Fibroblast of lung (primary cell): ENCODE measurements at places on chromosomes 11 and 22.

GRCh38 chr11:59857439-59858434, 8.6 kb downstream of the TCN1 start:
- no peak for DNase-seq

DNA sequence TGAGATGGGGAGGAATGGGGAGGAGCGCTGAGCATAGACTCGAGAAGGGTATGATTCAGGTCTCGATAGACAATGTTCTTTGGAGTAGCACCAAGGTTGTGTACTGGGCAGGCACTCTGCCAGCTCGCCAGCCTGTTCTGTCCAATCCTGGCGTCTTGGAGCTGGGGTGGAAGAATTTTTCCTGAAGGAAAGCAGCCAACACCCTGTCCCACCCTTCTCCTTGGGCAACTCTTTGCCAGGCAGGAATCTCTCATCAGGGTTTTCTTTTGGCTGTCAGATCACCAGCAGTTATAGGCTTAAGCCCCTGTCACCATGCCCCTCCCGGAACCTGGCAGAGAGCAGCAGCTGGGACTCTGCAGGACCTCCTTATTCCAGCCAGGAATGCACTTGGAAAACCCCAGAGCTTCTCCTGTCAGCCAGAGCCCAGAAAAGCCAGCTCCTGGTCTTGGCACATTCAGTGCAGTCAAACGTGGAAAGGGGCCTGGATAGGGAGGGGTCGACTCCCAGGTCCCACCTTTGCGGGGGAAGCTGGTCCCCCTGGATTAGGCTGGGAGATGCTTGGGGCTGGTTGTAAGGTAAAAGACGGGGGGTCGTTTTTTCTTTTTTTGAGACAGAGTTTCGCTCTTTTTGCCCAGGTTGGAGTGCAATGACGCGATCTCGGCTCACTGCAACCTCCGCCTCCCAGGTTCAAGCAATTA, 14.4 kb upstream of the SPTBN2 start:
- DNase-seq = no peak

DNA sequence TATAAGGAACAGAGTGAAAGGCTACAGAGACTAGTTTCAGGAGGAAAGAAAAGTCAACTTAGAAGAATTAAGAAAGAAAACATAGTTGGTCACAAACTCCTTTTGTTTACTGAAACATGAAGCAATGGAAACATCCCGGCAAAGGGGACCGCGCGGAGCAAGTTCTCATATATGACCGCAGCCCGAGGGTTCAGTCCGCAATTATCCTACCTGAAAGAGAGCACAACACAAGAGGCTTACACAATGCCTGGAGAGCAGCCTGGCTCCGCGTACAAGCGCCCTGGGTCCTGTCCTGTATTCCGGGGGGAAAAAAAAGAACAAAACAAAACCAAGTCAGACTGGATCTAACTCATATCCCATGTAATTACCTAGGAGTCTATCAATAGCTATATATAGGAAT, 12.3 kb downstream of the RBM4B start:
- no peak for DNase-seq

- DNase-seq = no peak
Measured at GRCh38 chr22:24120044-24120443, 61.2 kb upstream of the SUSD2 start.

DNA sequence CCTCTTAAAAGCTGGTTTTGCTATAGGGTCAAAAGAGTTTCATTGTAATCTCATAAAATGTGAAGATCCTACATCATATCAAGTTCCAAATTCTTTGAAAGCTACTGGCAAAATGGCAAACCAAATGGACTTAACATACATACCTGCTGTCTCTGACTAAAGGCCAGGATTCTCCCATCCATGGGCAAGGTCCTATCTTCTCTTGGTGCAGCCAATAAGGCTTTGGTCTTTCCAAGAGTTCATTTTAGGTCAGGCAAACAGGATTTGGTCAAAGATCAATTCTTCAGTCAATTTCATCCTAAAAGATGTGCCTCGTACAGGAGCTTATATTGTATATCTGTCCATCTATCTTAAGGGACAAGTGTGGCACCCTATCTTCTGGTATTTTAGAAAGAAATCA, 49.7 kb downstream of the CADM1 start:
- DNase-seq = no peak
